ENCODE measurements at places on chromosomes 11 and 22.

DNA sequence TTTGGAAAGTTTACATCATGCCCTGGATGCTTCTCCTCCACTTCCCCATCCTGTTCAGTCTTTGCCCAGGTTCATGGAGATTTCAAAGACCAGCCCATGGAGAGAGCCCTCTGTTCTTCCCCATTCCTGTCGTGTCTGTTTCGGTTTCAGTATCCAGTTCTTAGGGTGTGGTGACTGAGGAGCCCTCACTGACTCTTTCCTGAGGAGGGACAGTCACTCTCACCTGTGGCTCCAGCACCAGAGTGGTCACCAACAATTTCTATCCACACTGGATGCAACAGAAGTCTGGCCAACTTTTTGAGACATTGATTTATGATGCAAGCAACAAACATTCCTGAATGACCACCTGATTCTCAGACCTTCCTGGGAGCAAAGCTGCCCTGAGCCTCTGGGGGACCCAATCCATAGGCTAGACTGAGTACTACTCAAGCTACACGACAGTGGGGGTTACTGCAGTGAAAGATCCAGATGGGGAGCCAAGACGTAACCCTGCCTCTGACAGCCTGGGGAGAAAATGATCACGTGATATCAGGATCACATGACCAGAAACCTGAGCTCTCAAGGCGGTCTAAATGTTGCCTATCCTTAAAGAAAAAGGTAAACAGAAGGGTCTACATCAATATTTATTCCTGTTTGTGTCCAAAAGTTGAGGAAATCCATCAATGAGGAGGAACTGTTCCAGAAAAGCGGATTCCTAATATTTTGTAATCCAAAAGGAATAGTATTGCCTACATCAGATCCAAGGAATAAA is 76.2 kb upstream of the VPREB1 start:
- no peak for DNase-seq

DNA sequence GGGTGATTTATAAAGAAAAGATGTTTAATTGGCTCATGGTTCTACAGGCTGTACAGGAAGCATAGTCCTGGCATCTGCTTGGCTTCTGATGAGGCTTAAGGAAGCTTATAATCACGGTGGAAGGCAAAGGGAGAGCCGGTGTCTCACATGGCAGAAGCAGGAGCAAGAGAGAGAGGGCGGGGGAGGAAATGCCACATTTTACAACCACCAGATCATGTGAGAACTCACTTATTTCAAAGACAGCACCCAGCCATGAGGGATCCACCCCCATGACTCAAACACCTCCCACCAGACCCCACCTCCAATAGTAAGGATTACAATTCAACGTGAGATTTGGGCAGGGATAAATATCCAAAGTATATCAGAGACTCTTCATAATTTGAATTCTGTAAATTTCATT is 200.7 kb downstream of the MSANTD4 start:
- no peak for DNase-seq

- no peak for DNase-seq
These were observed 336.7 kb downstream of the LUZP2 start for GRCh38 chr11:24833573-24833972.

DNA sequence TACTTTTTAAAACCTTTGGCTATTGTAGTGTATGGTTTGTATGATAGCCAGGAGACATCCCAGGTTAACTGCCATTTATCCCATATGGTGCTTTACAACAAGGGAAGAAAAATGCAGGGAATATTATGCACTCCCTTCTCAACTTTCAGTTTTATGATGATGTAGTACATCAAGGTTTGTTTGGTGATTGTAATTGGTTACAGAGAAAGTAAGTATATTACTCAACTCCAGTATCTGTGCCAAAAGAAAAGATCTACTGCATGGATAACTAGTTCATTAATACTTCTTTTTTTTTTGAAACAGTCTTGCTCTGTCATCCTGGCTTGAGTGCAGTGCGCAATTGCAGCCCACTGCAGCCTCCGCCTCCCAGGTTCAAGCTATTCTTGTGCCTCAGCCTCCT is 65.3 kb downstream of the BCL2L13 start:
- no peak for DNase-seq

DNA sequence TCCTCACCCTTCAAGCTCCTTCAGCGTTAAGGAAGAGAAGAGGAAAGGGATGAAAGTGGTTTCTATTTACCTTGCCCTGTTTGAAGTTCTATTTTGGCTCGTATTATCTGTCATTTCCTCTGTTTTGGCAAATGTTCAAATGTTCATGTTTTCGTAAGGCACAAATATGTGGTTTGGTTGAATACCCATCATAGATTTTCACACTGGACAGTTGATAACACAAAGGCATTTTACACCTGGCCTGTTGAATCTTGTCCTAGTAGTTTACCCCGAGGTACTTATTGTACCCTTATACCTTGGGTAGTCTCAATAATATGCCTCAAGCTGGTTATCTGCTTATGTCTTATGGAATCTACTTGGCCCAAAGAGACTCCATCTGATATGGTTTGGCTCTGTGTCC is 706.9 kb downstream of the METTL15 start:
- no peak for DNase-seq

GRCh38 chr22:37186228-37186996 is 1.6 kb downstream of the C1QTNF6 start:
- peak; percentile 48 for DNase-seq

GRCh38 chr11:14927146-14927545 is 35.1 kb upstream of the CYP2R1 start:
- no peak for DNase-seq

- DNase-seq, result no peak
These were observed 16.7 kb downstream of the RNH1 start for GRCh38 chr11:490186-490929.

DNA sequence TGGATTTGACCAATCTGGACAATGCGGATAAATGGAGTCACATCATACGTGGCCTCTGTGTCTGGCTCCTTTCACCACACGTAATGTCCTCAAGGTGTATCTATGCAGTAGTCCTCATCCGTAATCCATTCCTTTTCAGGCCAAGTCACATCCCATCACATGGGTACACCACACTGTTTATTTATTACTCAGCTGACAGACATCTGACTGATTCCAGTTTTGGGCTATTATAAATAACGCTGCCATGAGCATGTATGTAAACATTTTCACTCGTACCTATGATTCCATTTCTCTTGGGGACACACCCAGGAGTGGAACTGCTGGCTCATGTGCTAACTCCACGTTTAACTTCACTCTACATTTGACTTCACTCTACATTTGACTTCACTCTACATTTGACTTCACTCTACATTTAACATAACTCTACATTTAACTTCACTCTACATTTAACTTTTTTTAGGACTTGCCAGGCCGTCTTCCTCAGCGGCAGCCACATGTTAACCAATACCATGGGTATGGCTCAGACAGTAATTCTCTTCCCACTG is 52.1 kb downstream of the SHANK2 start:
- no peak for DNase-seq

GRCh38 chr22:33874206-33874605 is 46.1 kb downstream of the LARGE1 start:
- DNase-seq, result no peak

- DNase-seq, result no peak
These were observed 19.2 kb upstream of the UPK3A start for GRCh38 chr22:45265535-45265934.

DNA sequence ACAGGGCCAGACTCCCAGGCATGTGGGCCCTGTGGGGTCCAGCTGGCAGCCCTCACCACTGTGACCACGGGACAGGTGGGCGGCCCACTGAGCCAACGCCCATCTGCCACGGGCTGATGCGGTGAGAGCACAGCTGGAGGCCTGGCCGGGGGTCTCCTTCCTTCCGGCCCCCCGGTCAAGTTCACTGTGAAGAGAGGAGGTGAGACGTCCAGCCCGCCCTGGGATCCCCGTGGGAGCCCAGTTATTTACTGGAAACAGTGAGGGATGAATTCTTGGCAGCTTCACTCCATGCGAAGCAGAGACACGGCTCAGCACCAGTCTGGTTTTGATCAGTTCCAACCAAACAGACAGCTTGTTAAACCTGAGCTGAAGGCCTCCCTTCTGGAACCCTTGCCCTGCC is 38.7 kb downstream of the WNT11 start:
- DNase-seq, result no peak

DNA sequence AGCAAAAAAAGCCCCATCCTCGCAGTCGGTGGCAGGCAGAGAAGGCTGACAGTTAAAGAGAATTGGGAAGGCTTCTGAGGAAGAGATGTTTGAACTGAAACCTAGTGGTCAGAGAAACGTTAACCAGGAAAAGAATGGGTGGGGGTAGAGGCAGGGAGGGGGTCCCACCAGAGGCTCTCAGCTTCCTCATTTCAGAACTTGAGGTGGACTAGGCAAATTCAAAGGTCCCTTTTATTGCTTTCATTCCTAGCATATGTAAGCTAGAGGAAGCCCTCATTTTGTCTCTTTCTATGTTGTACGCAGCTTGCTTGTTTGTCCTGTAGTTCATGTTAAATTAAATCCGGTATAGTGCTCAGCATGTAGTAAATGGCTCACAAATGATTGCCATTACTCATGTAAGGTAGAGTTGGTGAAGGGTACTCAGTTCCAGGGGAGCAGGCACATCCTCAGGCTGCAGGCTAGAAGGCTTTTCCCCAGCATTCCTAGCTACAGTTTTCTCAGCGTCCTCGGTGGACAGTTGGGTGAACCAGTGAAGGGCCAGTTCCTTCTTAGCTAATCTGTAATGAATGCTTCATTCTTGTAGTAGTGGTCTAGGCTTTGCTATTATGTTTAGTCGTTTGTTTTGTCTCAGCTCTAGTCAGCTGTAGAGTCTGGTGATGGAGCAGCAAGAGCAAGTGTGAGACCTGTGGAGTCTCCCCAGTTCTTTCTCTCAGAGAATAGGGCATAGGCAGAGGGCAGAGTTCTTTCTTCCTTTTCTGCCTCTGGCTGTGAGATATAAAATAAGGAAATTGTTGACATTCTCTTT is 58.6 kb downstream of the UVRAG start:
- DNase-seq, result no peak

GRCh38 chr22:38040953-38041759 is 16.0 kb upstream of the PICK1 start:
- no peak for DNase-seq

- DNase-seq, result no peak
These were observed 86.9 kb downstream of the UBASH3B start for GRCh38 chr11:122742301-122743018.

GRCh38 chr11:91625495-91625894 is 599.1 kb upstream of the FAT3 start:
- DNase-seq, result no peak

- DNase-seq, result no peak
These were observed 1183.6 kb downstream of the BRD1 start for GRCh38 chr22:48644108-48644507.

DNA sequence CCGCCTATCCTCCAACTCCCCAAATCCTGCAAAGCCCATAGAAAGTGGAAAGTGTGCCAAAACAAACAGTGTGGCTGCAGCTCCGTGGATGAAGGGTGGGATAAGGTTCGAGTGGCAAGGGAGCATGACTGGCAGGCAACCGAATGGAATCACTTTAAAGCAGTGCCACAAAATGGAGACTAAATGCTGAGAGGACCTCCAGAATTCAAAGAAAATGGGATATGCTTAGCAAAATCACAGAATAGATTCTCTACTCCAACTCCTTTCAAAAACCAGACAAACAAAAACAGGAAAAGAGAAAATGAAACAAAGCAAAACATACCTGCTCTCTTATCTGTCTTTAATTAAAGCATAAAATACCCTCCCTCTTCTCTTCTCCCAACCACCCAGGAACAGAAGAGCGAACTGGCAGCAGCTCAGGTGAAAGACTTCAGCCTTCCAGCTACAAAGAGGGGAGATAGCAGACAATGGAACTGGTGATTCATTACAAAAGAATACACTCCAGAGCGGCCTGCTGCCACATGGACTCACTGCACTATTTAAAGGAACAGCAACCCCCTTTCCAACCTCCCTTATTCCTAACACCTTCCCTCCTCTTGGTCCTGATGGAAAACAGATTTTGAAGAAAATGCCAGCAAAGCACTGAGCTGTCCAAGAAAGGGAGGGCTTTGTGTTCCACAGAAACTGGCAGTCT is 118.5 kb downstream of the APOL5 start:
- DNase-seq, result no peak

- DNase-seq, result no peak
These were observed 90.6 kb downstream of the GAB4 start for GRCh38 chr22:16917144-16918003.

GRCh38 chr22:33461698-33462434 is 403.7 kb upstream of the SYN3 start:
- DNase-seq, result no peak

DNA sequence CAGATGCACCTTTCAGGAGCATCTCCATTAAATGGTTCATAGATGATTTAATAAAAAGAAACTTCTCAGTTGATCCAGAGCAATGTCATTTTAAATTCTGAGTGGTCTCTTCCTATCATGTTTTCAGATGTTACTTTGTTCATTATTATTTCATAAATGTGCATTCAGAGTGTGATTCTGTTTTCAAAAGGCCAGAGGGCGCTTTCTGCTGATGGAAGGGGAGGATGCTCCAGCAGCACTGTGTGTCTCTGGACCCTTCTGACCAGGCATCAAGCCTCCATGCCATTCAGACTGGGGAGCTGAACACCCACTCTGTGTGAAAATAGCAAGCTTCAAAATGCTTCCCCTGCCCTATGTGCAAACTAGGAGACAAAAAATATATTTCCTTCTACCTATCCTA is 23.9 kb upstream of the CRTAM start:
- DNase-seq, result no peak

- no peak for DNase-seq
These were observed 162.9 kb downstream of the DLG2 start for GRCh38 chr11:85464283-85464682.

DNA sequence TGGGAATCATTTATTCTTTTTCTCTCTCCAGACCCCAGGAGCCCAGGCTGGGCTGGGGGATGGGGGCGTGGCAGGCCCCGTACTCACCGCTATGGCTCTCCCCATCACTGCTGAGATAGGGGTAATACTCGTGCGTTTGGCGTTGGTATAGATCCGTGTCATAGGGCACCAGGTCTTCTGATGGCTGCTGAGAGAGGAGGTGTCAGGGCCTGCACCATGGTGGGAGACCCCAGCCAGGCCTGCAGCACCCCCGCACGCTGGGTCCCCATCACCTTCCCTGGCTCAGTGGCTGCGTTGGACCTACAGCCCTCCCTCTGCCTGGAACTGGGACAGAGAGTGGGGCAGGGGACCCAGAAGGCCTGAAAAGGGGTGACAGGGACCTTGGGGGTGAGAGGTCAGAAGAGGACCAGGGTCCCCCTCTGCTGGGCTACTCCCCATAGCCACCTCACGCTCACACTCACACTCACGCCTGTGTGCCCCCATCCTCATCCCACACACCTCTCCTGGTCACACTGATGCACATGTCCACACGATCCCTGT is 2.7 kb downstream of the SPI1 start:
- no peak for DNase-seq

- no peak for DNase-seq
These were observed 556 bp downstream of the CRYBB2 start for GRCh38 chr22:25219948-25220442.

GRCh38 chr11:118171269-118172062 is 5.0 kb downstream of the SCN2B start:
- DNase-seq, result peak; percentile 90

DNA sequence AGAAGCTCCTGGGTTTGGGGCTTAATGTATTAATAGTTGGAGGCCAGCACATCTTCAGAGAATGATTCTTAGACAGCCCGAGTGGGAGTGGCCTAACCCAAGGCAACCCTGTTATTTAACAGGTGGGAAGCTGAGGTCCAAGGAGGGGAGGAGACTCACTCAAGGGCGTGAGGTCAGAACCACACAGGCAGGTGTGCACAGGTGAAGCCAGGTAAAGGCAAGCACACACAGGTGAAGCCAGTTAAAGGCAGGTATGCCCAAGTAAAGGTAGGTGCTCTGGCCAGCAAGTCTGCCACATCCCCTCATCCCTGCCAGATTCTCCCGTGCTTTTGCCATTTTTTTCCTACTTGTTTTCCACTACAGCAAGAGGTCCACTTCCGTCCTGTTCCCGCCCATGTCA is 2.9 kb upstream of the SHANK2 start:
- no peak for DNase-seq

- DNase-seq, result peak; percentile 92
These were observed at the start of gene APOL4 for GRCh38 chr22:36201630-36202319. APOL4 (minus strand) TSS chr22:36201809; CDS start chr22:36201734, 75 bp downstream.

Data from suprapubic skin (tissue), 4 donors.